ENCODE measurements at places on chromosomes 11 and 22. TPM values are rescaled to one million over a fixed set of nuclear protein-coding genes. Genes with fewer than 3 reads are reported as not detected.

Gene TREH
- not detected for total RNA-seq

Gene SYT13
- total RNA-seq = 0.32 TPM

Gene MIEF1
- 31.4 TPM for total RNA-seq

Gene DAGLA
- total RNA-seq = 3.6 TPM

Gene NLRP14
- 0.18 TPM for total RNA-seq

Gene HTR3A
- 0.82 TPM for total RNA-seq

Gene CYB5R2
- total RNA-seq = 4.8 TPM

Gene RRP8
- 19.5 TPM for total RNA-seq

Gene LRRC32
- 90.3 TPM for total RNA-seq

Gene SLCO2B1
- total RNA-seq = 307 TPM

Gene OR56A1
- total RNA-seq = not detected

Gene DDX17
- 658 TPM for total RNA-seq

Gene ZP1
- total RNA-seq = not detected

Gene KRTAP5-9
- total RNA-seq = not detected

Gene SBF1
- total RNA-seq = 77.3 TPM

Gene ST14
- total RNA-seq = 7.1 TPM
